Stimulated activated CD4-positive, alpha-beta T cell treated with anti-CD3 and anti-CD28 coated beads, Interleukin-4, amount 100 ng/mL, for 48 hours (primary cell): ENCODE measurements at places on chromosomes 7 and 10.
A peak's percentile ranks its signal among the peaks of the same experiment; 100 is the strongest.

DNA sequence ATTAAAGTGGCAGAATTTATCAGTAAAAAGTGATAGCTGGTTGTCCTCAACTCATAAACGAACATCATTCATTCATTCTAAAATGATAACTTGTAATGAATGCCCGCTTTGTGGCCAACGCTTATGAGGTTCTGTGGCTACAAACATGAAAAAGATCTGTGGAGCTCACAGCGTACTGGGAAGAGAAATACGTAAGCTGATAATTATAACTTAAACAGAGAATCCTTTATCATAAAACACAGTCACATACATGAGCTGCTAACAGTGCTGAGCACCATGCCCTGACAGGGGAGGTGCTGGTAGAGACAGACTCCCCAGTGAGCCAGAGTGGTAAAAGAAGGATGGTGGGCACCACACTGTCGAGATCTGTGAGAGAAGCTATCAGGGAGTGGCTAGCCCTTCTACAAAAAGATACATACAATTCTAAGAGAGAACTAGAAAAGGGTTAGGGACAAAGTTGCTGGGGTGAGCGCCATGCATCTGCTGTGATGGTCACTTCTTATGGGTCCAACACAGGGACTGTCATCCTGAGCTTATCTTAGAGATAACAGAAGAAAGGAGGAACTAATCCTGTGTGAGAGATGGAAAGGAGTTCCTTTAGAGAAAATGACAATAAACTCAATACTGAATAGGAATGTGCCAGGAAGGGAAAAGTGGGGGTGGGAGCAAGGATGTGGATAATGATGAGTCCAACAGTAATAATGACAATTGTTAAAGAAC, 106.7 kb downstream of the USP6NL start:
- DNase-seq: no peak

- DNase-seq: peak; percentile 12
These were observed at the start of gene DNAH11 for GRCh38 chr7:21542891-21543527. Gene DNAH11, plus strand, starts transcription at chr7:21543039. Its CDS starts 207 bp downstream, at chr7:21543246.

- no peak for DNase-seq
These were observed 101.0 kb downstream of the MYL10 start for GRCh38 chr7:101527844-101528667.

GRCh38 chr7:28804157-28804556, 154.0 kb downstream of the TRIL start:
- DNase-seq: no peak

DNA sequence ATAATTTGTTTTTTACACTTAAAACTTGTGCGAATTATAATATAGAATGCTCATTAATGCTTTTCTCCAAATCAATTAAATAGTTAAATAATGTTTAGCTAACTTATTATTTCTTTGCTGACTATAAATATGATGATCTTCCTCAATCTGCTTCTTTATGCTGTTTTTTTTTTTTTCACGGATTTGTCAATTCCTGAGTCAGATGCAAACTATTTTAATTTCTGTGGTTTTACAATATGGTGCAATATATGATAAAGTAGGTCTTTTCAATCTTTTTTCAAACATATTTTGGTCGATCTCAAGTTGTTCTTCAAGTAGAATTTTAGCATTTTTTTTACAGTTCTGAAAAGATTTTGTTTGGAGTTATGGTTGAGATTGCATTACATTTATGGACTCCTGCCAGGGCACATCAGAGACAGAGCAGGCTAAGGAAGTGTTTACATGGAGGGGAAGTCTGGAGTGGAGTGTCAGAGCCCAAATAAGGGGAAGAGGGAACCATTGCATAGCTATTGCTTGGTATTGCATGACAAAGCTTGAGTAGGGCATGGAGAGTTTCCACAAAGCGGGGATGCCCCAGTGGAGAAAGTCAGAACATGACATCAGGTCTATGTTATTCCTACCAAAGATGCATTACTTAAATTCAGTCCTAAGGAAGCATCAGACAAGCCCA, 204.4 kb downstream of the OTUD1 start:
- DNase-seq: no peak

DNA sequence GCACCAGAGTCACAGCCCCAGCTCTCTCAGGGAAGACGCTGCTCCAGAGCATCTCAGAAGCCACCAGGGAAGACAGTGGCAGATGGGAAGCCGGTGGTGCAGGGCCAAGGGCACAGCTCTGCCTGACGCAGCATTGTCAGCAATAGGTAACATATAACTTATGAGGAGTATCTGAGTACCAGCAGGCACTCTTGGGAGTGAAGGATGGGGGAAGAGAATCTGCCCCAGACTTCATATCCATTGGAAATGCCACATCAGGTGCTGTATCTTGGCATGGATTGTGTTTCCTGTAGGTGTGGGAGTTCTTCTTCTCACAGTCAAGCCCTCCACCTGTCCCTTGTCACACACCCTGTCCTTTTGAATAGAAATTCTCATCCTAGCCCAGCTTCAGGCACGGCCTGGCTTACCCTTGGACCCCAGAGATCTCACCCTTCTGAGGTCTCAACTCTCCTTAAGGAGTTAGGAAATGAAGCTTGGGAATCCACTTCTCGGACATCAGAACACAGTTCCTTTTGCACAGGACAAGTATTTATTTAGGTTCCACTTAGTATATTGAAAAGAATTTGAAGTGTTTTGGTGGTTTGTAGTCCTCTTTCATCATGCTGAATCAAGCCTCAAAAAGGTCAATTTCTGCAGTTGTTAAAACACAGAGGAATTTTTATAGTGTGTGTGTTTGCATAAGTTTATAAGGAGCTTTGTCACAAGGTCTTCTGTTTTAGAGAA, 9.9 kb downstream of the EPDR1 start:
- DNase-seq: no peak

DNA sequence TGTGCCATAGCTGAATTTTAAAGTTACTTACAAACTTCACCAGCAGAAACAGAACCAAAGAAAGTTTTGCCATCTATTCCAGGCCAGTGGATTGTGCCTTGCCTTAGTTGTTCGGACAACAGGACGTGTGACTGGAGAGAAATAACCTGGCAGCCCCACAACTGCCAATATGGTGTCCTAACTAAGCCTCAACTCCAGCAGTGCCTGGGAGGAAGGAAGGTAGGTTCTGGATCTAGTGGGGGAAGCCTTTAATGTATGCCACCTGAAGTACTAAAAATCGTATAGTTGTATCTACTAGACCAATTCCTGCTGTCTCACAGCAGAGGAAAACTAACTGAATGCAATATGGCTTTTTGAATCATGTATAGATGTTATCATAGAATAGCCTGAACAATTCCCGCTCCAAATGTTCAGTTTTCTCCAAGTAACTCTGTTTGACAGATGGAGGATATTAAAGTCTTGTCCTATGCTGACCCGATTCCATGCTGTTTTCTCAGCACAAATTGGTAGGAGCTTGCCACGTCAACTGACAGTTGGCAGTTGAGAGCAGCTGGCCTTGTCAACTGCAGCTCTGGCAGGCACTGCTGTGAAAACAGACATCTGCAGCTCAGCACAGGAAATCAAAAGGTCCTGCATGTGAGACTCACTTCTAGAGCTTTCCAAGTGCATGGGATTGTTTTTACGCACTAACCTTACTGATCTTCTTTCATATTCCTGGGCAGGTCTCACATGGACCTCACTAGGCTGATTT, 84.5 kb upstream of the WNT16 start:
- no peak for DNase-seq

DNA sequence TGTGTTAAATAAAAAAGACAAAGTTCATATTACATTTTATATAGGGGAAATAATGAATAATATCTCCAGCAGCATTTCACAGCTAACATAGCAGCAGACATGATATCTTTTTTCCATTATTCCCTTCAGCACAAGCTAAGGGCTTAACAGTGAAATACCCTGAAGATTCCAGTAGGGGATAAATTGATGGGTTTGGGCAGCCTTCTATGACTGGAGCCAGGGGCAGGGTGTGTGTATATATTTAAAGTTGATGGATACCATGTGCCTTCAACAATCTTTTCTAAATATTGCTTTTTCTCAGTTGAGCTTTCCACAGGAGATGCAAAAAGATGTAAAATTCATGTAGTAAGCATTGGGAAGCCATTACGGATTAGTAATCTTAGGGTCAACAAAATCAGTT, 151.2 kb downstream of the MAGI2 start:
- no peak for DNase-seq

DNA sequence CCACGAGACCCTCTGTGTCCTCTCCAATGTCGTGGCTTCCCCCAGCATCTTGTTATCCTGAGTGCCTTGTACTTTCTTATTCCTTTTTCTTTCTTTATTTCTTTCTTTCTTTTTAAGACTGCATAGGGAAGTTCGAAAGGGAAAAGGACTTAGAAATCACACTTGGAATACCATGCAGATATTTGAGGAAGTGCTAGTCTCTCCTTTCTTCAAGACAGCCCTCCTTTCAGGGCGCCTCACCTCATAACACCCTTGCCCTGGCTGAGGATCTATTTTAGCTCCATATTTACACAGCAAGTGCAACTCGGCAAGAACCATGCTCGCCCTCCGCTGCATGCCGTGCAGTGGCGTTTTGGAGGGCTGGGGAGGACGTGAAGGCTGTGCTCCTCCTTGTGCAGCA, 232.3 kb upstream of the GLI3 start:
- DNase-seq: no peak

- DNase-seq: no peak
These were observed 836 bp downstream of the ENO4 start for GRCh38 chr10:116850058-116850611.

DNA sequence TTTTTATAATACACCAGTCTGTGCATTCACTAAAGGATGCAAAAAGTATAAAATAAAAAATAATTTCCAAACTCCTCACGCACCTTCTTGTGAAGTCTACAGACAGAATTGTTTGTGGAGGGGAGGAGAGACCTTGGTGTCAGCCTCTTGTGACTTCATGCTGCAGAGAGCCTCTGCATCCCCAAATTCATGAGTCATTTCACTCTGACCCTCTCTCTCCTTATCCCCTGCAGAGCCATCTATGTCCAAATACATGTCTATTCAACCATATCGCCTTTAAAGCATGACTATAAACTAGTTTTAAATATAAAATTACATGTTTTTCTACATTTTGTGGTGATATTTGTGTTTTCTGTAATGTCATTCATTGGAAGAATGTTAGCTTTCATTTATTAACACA, 6.0 kb downstream of the CREB5 start:
- no peak for DNase-seq

GRCh38 chr7:114081606-114082425, 163.0 kb upstream of the PPP1R3A start:
- DNase-seq: no peak

DNA sequence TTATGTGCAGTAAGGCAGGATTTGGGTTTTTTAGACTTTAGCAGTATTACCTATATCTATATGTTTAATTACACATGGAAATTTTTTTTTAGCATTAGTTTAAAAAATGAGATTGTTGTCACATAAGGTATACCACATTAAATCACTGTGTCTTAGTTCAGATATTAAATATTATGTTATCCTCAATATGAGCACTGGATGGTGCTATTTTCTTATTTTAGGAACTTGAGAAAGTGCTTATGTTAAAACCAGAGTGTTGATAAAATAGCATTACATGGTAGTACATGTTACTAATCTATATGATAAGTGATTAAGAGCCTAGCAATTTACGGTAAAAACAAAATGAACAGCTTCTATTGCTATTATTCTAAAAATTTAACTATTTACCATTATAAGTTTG, 28.8 kb downstream of the MIOS start:
- no peak for DNase-seq

- DNase-seq: no peak
These were observed 581 bp downstream of the CLCN1 start for GRCh38 chr7:143316492-143316891.

- DNase-seq: no peak
These were observed 20.2 kb upstream of the PDGFA start for GRCh38 chr7:539731-540411.

- DNase-seq: no peak
These were observed 27.3 kb upstream of the WDFY4 start for GRCh38 chr10:48657416-48657815.

- DNase-seq: no peak
These were observed 45.1 kb downstream of the CYP2C9 start for GRCh38 chr10:94983555-94983954.

- DNase-seq: no peak
These were observed 404.7 kb upstream of the PODXL start for GRCh38 chr7:131961054-131961680.

DNA sequence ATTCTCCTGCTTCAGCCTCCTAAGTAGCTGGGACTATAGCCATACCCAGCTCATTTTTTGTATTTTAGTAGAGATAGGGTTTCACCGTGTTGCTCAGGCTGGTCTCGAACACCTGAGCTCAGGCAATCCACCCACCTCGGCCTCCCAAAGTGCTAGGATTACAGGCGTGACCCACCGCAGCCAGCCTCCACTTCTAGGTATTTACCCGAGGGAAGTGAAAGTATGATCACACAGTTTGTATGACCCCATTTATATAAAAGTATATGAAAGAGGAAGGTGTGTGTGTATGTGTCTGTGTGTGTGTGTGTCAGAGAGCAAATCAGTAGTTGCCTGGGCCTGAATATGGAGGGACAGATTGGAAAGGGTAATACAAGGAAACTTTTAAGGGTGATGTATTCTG, 2.0 kb upstream of the PURB start:
- no peak for DNase-seq

GRCh38 chr7:46133072-46133471, 212.0 kb upstream of the IGFBP3 start:
- DNase-seq: no peak

DNA sequence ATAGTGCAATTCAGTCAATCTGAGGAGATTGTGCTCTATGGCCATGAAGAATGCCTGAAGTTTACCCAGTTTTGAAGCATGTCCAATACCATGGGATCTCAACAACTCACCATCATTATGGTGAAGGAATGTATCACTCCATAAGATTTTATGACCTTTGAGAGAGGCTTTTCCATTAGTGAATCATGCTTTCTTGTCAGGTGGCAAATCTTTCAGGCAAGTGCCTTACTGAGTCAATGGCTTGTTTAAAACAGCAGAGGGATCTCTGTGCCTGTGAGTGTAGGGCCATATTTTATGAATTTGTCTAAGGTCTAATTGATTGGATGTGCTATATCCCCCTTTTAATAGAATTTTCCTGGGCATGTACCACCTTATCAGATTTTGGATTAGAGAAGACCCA, 131.5 kb downstream of the CCDC7 start:
- DNase-seq: no peak

- no peak for DNase-seq
These were observed 289.4 kb upstream of the LRRN3 start for GRCh38 chr7:110801502-110801901.

GRCh38 chr10:24992512-24993133, 23.3 kb downstream of the ENKUR start:
- DNase-seq: no peak

DNA sequence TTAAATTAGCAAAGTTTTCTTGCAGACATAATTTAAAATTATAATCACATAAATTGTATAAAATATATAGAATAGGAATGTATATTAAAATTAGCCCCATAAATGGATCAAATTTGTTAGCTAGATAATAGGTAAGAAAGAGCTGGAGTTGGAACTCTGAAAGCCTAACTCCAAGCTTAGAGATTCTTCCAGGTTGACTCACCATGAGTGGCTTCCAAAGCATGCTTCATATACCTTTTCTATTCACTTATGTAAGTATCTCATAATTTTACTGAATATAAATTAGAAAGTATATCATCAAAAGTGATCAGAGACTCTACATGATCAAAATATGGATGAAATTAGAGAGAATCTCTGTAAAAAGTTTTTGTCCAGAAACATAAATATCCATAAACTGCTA, 320.7 kb upstream of the MAGI2 start:
- DNase-seq: no peak

GRCh38 chr10:14753441-14753840, 21.3 kb downstream of the FAM107B start:
- DNase-seq: no peak

- no peak for DNase-seq
These were observed 251.3 kb upstream of the VWC2 start for GRCh38 chr7:49522111-49522510.
